ENCODE measurements at places on chromosomes 12 and 14.
A peak's percentile ranks its signal among the peaks of the same experiment; 100 is the strongest.

DNA sequence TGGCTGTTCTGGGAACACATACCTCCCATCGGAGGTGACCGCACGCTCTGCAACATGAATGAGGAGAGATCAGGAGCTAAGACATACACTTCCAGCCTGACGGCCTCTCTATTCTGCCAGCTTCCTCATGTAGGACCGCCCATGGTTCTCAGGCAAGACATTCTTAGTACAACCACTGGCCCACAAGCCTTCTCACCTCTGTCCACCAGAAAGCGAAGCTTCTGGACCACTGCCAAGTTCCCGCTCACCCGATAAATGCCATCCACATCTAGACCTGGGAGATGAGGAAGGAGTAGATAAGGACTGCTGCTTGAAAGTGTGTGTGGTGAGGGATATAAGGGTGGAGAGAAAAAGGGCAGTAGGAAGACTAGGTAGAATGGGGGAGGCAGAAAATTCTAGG is 5.2 kb downstream of the ARHGAP9 start:
- no peak for DNase-seq

DNA sequence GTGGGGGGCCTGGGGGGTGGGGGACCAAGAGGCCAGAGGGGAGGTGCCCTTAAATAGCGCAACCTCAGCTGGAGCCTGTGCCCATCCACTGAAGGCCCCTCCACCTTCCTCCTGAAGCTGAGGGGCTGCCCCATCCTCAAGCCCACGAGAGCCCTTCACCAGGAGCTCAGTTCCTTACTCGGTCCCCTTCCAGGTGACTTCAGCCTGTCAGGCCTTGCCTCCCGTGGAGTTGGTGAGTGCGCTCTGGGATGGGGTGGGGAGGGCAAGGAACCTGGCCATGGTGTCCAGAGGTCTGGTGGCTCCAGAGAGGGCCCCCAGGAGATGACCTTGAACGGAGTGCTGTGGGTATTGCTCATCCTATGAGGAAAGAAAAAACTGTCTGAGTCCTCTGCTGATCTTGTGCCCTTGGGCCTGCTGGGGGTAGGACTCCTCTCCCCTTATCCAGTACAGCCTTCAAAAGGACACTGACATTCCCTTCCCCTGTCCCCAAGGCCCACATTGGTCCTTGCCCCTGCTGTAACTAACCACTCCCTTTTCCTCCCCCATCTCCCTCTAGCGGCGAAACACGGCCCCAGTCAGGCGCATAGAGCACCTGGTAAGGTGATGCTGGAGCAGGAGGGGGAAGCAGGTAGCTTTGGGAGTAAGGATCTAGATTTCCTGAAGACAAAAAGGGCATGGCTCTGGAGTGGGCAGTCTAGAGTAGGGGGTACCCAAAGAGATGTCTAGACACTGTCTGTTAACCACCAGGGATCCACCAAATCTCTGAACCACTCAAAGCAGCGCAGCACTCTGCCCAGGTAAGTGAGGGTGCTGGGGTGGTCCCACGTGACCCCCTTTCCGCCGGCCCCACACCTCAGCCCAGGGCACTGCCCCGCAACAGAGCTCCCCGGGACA is 3.6 kb downstream of the TNS2 start:
- peak; percentile 23 for DNase-seq

GRCh38 chr14:90427848-90428426 is 31.1 kb downstream of the CALM1 start:
- DNase-seq = no peak

GRCh38 chr14:75373616-75374015 is 54.2 kb upstream of the JDP2 start:
- DNase-seq = no peak

DNA sequence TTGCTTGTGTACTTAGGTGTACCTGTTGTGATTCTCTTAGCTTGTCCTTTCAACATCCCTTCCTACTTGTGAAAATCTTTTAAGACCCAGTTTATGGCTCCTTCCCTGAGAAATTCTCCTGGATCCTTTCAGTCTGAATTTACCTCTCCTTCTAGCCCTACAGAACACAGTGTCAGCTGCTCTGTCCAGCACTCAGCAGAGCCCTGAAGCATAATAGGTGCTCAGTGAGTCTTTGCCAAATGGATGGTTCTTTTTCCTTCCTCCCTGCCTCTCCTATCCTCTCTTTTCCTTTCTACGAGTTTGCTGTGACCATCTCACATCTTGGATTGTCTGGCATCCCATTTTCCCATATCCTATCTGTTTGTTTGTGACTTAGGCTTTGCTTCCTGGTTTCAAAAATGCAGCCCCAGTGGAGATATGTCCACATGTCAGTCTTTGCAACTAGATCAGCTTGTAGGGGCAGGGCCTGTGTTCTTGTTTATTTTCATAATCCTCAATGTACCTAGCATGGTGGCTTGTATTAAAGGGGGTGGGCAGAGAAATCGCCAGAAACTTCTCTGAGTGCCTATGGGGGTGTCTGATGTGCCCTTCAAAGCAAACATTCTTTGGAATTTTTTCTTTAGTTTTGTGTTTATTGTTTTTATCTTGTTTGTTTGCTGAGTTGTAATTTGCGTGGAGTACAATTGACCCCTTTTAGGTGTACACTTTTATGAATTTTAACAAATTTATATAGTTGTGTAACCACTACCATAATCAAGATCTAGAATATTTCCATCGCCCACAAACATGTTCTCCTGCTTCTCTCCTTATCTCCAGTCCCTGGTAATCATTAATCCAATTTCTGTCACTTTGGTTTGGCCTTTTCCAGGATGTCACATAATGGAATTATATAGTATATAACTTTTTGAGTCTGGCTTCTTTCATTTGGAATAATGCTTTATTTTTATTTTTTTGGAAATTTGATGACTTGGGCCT is 62.8 kb downstream of the SMOC1 start:
- no peak for DNase-seq

DNA sequence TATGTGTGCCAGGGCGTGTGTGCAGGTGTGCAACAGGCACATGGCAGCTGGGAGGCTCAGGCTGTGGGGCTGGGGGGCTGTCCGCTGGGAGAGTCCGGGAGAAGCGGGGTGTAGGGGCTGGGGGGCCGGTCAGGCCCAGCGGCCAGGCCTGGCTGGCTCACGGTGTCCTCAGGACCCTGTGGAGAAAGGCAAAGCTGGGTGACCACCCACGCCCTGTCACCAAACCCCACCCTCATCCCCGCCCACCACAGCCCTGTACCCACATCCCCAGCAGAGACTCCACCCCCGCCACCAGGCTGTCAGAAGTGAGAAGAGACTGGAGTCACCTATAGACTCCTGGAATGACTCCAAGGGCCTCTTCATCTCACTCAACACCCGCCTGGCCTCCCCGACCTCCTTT is 85.3 kb downstream of the SCARB1 start:
- DNase-seq = no peak

DNA sequence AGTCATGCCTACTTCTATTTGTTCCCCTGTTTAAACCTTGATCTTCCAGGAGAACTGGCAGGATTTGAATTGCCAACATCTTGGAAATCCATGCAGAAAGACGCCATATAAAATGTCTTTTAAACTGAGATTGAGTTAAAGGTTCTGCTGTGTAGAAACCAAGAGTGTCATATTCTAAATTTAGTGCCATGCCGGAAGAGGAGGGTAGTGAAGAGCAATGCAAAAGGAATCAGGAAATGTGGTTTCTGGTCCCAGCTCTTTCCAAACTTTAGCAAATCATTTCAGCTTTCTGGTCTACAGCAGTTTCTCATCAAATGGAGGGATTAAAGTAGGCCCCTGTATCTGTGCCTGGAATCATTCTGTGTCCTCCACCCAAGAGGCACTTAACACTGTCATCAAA is 85.7 kb downstream of the BTG1 start:
- no peak for DNase-seq

DNA sequence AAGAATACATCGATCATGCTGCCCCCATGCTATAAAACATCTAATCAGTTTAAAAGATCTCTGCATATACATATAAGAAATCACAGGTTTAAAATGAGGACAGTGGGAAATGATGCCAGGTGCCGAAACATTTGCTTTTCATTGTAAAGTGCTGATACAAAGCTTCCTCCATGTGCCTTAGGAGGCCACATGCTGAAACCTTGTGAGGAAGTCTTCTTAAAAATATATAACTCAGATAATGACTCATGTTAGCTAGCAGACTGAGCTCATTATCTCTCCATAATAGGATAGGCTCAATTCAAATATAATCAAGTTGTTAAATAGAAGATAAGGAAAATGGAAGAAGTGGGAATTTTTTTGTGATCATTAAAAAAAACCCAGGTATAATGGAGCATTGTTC is 65.9 kb downstream of the RFX4 start:
- no peak for DNase-seq

GRCh38 chr14:47346849-47347248 is 328.6 kb downstream of the MDGA2 start:
- no peak for DNase-seq

- no peak for DNase-seq
These were observed 65.8 kb downstream of the RIC8B start for GRCh38 chr12:106840243-106840642.

GRCh38 chr14:72679536-72680151 is 214.3 kb downstream of the DPF3 start:
- no peak for DNase-seq

DNA sequence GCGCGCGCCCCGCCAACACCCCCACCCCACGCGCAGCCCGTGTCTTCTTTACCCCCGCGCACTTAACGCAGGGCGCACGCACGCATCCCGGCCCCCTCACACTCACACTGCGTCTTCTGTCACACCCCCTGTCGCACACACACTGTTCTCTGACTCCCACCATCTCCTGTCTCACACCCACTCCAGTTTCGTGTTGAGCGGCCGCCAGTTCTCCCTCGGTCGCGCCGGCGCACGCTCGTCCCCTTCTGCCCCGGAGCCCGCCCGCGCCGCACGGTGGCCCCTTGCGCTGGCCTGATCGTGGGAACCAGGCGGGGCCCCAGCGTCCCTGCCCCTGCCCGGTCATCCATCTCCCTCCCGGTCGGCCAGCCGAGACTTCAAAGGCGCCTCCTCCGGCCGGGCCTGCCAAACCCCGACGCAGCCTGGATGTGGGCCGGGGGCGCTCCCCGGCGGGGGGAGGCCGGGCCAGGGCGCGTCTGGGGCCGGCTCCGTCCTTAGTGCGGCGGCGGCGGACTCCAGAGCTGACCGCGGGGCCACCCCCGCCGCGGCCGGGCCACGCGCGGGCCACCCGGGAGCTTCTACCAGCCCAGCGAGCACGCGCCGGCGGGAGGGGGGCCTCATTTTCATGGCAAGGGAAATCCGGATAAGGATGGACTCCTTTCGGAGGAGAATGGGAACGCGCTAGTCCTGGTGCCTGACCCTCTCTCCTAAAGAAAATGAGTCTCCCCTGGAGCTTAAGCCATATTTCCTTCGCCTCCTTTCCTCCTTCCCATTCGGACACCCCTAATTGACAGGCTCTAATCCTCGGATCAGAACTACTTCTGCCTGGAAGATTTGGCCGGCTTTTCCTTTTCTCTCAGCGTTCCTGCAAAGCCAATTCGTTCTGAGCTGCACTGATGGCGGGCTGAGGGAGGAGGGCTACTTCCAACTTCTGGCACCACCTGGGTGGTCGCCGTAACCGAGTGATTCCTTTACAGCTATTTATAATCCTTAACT is 82.0 kb upstream of the HMGA2 start:
- no peak for DNase-seq

DNA sequence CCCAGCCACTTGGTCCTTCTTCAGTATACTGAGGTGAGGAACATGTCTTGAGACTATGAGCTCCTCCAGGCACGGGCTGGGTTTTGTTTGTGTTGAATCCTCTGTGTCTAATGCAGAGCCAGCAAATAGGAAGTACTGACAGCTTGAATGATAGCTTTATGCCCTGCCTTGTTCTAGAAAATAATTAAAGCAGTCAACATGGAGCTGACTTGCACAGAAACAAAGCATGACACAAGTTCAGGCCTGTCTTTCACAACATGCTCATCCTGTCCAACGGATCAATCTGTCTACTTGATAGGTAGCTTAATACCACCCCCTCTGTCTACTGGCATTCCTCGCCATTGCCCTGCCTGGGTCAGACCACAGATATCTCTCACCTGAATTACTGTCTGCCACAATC is 140.9 kb downstream of the ESRRB start:
- no peak for DNase-seq

GRCh38 chr12:81896771-81897170 is 137.6 kb upstream of the PPFIA2 start:
- no peak for DNase-seq

- no peak for DNase-seq
These were observed 118.4 kb upstream of the NCOR2 start for GRCh38 chr12:124685689-124686369.

DNA sequence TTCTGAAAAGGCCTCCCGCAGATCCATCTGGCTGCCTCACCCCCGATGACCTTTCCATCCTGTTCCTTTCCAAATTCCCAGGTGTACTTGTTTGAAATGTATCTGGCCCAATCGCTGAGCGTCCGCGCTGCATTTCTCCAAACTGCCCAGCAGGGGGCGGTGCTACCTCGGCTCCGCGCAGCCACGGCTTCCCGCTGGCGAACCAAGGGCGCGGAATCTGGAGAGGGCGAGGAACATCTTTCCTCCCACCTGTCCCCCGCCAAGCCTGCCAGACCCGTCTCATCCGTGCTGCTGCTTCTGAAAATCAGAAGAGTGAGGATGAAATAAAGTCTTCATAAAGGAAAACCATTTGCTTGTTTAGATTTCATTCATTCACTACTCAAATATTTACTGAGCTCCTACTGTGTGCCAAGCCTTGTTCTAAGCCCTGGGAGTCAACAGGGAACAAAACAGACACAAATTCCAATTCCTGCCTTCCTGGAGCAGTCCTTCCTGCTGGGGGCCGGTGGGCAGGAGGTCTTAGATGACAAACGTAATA is 16.8 kb upstream of the MYL2 start:
- peak; percentile 35 for DNase-seq

DNA sequence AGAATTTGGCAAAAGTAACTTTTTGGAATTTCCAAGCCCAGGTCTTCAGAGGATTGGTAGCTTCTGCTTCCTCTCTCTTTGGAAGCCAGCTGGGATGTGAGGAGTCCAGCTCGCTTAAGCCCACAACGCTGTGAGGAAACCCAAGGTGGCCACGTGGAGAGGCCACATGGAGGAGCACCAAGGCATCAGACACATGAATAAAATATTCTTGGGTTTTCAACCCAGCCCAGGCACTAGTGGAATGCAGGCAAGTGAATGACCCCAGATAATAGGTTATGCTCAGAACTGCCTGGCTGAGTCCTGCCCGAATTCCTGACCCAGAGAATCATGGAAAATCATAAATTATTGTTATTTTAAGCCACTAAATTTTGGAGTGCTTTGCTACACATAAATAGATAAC is 119.7 kb upstream of the PARP11 start:
- DNase-seq = no peak

- no peak for DNase-seq
These were observed 124.2 kb upstream of the TSPAN8 start for GRCh38 chr12:71282020-71282419.

- DNase-seq = no peak
These were observed 48.7 kb downstream of the HEATR5A start for GRCh38 chr14:31371646-31372045.
